ENCODE measurements at places on chromosomes 4 and X.
A peak's percentile ranks its signal among the peaks of the same experiment; 100 is the strongest.

DNA sequence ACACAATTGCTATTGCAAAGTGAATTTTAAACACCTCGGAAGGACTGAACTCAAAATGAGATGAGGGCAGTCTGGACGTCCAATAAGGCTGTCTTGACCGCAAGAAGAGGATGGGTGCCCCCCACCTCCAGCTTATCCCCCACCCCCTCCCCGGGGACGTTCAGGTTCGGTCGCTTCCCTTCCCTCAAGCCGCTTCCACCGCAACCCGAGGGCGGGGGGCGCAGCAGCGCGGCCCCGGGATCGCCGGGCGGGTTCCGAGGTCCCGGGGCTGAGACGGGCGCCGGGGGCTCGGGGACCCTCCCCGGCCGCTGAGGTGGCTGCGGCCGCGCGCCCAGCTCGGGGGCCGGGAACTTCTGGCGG lies 480 bp downstream of the USP46 start:
- DNase-seq, result no peak

DNA sequence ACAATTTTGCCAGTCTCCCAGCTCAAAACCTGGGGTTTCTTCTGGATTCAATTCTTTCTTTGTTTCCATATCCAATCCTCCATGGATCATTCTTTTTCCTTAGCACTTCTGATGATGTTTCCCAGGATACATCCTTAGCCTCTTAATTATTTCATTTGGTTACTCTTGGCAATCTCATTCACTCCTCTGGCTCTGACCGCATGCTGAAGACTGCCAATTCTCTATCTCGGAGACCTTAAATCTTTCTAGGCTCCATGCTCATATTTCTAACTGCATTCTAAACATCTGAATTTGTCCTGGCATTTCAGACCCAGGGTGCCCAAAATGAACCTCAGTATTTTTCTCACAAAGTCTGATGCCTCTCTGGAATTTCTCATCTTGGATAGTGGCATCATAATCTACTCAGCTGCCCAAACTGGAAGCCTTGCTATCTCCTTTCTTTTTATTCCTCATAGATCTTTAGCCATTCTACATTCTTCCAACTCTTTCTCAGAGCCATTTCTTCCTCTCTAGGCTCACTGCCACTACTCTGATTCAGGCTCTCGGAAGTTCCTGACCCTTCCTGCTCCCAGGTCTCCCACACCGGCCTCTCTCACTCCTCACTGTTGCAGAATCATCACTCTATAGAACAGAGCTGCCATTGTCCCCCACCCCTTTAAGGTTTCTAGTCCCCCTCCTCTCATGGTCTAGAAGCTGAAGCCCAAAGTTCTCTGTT lies 290.2 kb downstream of the CAMK2D start:
- DNase-seq, result no peak

DNA sequence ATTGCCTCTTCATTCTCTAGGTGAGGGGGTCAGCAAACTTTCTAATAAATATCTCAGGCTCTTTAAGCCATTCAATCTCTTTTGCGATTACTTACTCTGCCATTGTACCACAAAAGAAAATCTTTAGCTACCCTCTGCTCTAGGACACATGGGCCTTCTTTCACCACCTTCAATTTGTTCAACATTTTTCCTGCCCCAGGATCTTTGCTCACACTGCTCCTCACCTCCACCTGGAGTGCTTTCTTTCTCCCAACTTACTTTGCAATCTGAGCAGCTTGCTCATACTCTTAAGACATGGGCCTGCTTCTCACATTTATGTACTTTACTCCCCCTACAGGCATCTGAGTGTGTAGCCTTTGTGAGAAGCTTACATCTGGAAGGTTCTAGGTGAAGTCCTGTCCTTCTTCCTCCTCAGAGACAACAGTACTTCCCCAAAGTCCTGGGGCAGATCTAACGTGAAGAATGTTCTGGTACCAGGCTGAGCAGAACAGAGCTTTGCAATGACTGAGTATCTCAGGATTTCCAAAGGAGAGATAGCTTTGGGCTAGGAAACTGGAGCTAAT lies 55.0 kb upstream of the PRDM5 start:
- peak; percentile 4 for DNase-seq

DNA sequence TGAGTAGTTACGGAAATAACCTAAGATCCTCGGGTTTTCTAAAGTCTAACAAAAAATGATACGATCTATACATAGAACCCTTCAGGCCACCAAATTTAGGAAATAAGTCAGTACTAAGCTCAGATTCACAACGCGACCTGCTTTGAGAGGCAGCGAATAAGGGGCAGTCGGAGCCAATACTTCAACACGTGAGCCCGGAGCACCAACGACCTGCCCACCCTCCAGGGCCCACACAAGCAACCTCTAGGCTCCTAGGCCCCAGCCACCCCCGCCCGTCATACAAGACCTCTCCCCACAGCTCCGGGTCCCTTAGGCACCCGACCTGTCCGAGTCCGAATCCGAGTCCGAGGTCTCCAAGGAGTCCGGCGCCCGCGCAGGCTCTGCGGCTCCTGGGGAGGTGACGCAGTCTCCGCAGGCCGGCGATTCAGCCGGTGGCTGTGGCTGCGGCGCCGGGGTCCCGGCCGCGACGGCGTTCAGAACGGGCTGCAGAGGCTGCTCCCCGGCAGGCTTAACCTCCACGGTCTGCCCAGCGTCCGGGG lies 580 bp downstream of the NAF1 start:
- DNase-seq, result peak; percentile 78

DNA sequence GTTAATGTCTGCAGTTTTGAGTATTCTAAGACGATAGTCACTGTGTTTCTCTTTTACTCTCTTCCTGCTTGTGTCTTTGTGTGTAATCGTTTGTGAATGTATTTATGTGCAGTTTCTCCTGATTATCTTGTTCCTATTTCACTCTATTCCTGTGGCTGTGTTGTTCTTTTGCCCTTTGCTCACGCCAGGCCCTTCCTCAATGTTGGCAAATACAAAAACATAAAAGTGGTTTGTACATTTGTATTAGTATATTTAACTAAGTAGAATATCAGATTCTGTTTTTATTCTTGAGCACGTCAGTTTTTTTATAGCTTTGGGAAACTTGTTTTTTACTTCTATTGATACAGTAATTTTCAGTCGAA lies 107.6 kb upstream of the BMPR1B start:
- no peak for DNase-seq

DNA sequence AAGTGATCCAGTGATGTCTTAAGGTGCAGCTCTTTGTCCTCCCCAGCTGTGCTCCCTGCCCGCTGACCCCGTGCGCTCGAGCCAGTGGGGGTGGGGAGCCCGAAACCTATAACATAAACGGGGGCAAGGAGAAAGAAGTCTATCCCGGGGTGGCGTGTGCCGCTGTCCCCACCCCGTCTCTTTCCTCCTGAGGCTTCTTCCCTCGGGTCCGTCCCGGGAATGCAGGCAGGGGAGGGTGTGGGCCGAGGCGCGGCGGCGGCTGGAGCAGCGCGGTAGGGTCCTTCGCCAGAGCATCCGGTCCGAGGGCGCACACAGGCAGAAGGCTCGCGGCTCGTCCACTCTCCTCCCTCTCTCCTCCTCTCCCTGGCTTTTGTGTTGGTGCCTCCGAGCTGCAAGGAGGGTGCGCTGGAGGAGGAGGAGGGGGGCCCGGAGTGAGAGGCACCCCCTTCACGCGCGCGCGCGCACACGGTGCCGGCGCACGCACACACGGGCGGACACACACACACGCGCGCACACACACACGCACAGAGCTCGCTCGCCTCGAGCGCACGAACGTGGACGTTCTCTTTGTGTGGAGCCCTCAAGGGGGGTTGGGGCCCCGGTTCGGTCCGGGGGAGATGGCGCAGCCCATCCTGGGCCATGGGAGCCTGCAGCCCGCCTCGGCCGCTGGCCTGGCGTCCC lies at the start of gene RAB33A:
RAB33A (plus strand) TSS at position 517 of the 681 bp plus-strand sequence; CDS start at position 618, 101 bp downstream.
- no peak for DNase-seq

- no peak for DNase-seq
Measured at GRCh38 chr4:24604558-24605214, 20.3 kb upstream of the DHX15 start.

DNA sequence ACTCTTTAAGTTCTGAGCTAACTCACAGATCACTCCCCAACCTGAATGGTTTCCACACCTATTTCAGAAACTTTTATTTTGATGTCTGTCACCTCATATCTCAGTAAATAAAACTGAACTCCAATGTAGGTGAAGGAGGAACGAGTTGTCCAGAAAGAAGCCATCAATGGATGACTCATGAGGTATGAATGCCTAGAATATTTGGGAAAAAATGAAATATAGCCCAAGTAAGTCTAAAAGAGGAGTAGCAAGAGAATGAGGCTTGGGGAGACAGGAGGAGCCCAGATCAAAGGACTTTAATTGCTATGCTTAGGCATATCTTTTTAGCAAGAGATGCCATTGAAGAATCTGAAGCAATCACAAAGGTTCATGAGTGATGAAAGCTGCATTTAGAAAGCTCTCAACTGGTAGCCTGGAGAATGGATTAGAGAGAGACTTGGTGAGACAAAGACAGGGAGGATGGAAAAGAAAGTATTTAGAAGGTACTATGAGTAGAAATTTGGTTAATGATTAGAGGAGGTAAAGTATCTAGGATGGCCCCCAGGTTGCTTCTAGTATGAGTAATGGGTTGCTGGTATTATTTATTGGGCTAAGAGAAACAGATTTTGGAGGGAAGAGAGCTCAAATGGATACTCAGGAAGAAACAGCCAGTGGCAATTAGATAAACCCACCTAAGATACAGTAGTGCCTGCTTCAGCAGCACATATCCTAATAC lies 39.4 kb downstream of the NOCT start:
- no peak for DNase-seq

Measured in NCI-H1417 (cell line).